ENCODE measurements at places on chromosomes 5 and 9. TPM values are rescaled to one million over a fixed set of nuclear protein-coding genes. Genes with fewer than 3 reads are reported as not detected.

OBP2B gene
- not detected for polyA plus RNA-seq

- H3K27ac ChIP-seq: no peak overlapping the region
- H3K36me3 ChIP-seq: peaks cover 26% of the 10 kb centered on the region
- H3K27me3 ChIP-seq: no peaks in the 10 kb centered on the region
- H3K4me1 ChIP-seq: peaks cover 20% of the 10 kb centered on the region
Measured at GRCh38 chr9:715743-716400, 125.6 kb upstream of the DMRT1 start.

GRCh38 chr5:43230707-43231106, 38.7 kb downstream of the NIM1K start:
- H3K36me3 ChIP-seq: no peaks in the 10 kb centered on the region
- peaks cover 4% of the 10 kb centered on the region for H3K27me3 ChIP-seq
- no peak overlapping the region for H3K27ac ChIP-seq
- no peak for DNase-seq
- no peaks in the 10 kb centered on the region for H3K4me1 ChIP-seq
- H3K4me3 ChIP-seq: no peak overlapping the region

- H3K4me1 ChIP-seq: peaks cover 14% of the 10 kb centered on the region
- no peak overlapping the region for H3K27ac ChIP-seq
- no peak overlapping the region for H3K4me3 ChIP-seq
Measured at GRCh38 chr5:61463596-61463995, 131.5 kb downstream of the ZSWIM6 start.

GRCh38 chr9:34282096-34282495, 47.0 kb downstream of the KIF24 start:
- peak; percentile 12 for DNase-seq
- H3K36me3 ChIP-seq: no peaks in the 10 kb centered on the region
- no peaks in the 10 kb centered on the region for H3K27me3 ChIP-seq
- peaks cover 1% of the 10 kb centered on the region for H3K4me1 ChIP-seq
- no peak overlapping the region for H3K27ac ChIP-seq

GRCh38 chr9:127915801-127916719, 781 bp downstream of the ST6GALNAC4 start:
- peak overlapping the region; percentile 68 for H3K27ac ChIP-seq
- peaks cover 27% of the 10 kb centered on the region for H3K4me1 ChIP-seq
- no peaks in the 10 kb centered on the region for H3K27me3 ChIP-seq
- peaks cover 16% of the 10 kb centered on the region for H3K36me3 ChIP-seq

GRCh38 chr5:14450018-14450524, 131.5 kb upstream of the OTULINL start:
- peaks cover 39% of the 10 kb centered on the region for H3K4me1 ChIP-seq
- H3K27me3 ChIP-seq: no peaks in the 10 kb centered on the region
- peak; percentile 92 for DNase-seq
- H3K27ac ChIP-seq: peak overlapping the region; percentile 61

GRCh38 chr5:177593511-177593910, 1.5 kb downstream of the TMED9 start:
- H3K27ac ChIP-seq: no peak overlapping the region
- peaks cover 3% of the 10 kb centered on the region for H3K4me1 ChIP-seq
- H3K27me3 ChIP-seq: no peaks in the 10 kb centered on the region
- no peak overlapping the region for H3K4me3 ChIP-seq
- peaks cover 35% of the 10 kb centered on the region for H3K36me3 ChIP-seq

GOLM1 gene
- 46.0 TPM for polyA plus RNA-seq

GRCh38 chr9:16044579-16044881, 491.7 kb downstream of the CCDC171 start:
- no peaks in the 10 kb centered on the region for H3K36me3 ChIP-seq
- H3K4me3 ChIP-seq: no peak overlapping the region
- peak; percentile 75 for DNase-seq
- H3K27ac ChIP-seq: peak overlapping the region; percentile 68
- H3K4me1 ChIP-seq: peaks cover 25% of the 10 kb centered on the region
- H3K27me3 ChIP-seq: no peaks in the 10 kb centered on the region

GRCh38 chr5:153565822-153566221, 75.4 kb downstream of the GRIA1 start:
- H3K27ac ChIP-seq: no peak overlapping the region
- no peaks in the 10 kb centered on the region for H3K36me3 ChIP-seq
- peaks cover 9% of the 10 kb centered on the region for H3K4me1 ChIP-seq
- DNase-seq: peak; percentile 76

GRCh38 chr9:5577225-5577624, 51.7 kb upstream of the RIC1 start:
- H3K4me1 ChIP-seq: no peaks in the 10 kb centered on the region
- no peak overlapping the region for H3K27ac ChIP-seq
- H3K36me3 ChIP-seq: 0 out of 2 replicates have a peak, but pooled peaks cover 1% of the 10 kb centered on the region
- DNase-seq: no peak
- H3K27me3 ChIP-seq: no peaks in the 10 kb centered on the region
- no peak overlapping the region for H3K4me3 ChIP-seq

DNA sequence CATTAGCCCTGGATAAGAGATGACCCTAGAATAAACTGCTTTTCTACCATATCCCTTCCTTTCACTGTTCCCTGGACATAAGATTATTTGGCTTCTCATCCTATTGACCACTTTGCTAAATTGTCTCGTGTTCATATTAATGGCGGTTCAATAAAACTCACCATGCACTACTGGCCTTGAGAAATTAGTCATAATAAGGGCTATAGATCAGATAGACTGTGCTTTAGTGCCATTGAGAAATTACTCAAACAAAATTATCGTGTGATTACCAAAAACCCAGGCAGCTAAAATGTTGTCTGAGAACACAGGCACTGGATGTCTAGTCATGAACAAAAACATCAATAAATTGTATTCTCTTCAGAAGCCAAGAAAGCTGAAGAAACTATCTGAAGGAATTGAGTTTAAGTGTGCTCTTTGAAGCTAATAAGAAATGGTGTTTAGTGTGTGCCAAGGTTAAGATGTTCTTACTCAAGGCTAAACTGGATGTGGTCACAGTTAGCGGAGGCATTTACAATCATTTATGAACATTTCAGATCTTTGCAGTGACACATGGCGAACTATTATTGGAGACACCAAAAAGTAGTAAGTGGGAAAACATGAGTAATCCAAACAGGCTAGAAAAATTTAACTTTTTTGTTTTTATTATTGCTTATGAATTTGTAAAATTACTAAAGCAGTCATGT, 460.4 kb upstream of the RORB start:
- no peaks in the 10 kb centered on the region for H3K36me3 ChIP-seq
- H3K27ac ChIP-seq: no peak overlapping the region
- H3K27me3 ChIP-seq: no peaks in the 10 kb centered on the region
- H3K4me3 ChIP-seq: no peak overlapping the region

DNA sequence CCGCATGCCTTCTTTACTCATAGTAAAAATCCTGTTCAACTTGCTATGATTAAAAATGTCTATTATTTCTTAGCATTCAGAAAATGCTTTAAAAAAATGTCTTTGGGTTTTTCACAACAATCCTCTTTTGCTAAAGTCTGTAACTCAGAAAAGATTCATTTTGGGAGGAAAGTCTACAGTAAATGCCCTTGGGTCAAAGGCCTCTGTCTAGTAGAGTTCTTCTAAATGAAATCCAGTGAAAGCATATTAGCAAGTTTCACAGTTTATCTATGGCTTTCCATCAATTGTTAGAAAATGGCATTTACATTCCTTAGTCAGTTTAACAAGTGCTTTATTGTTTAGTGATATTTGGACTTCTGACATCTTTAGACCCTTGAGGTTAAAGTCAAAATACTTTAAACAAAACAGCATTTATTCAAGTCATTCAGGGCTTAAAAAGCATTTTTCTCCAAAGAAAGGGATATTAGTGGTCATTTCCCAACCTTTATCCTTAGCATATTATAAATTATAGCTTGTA, 137.1 kb upstream of the TARS1 start:
- no peak overlapping the region for H3K27ac ChIP-seq
- H3K4me3 ChIP-seq: no peak overlapping the region
- no peak for DNase-seq

FAM151B gene
- 1.0 TPM for polyA plus RNA-seq

- no peaks in the 10 kb centered on the region for H3K36me3 ChIP-seq
- H3K4me3 ChIP-seq: no peak overlapping the region
- H3K27ac ChIP-seq: no peak overlapping the region
Measured at GRCh38 chr5:97888439-97888838, 705.4 kb upstream of the RIOK2 start.

- H3K4me1 ChIP-seq: no peaks in the 10 kb centered on the region
- peaks cover 14% of the 10 kb centered on the region for H3K27me3 ChIP-seq
- no peak overlapping the region for H3K4me3 ChIP-seq
Measured at GRCh38 chr5:72013766-72014624, 93.3 kb upstream of the MAP1B start.

GRCh38 chr5:159208514-159209437, 577 bp downstream of the RNF145 start:
- H3K36me3 ChIP-seq: no peaks in the 10 kb centered on the region
- peak overlapping the region; percentile 100 for H3K27ac ChIP-seq
- peak overlapping the region; percentile 83 for H3K4me3 ChIP-seq

- H3K4me3 ChIP-seq: no peak overlapping the region
- H3K4me1 ChIP-seq: no peaks in the 10 kb centered on the region
- no peak for DNase-seq
- H3K27me3 ChIP-seq: peaks cover 14% of the 10 kb centered on the region
- H3K36me3 ChIP-seq: no peaks in the 10 kb centered on the region
- no peak overlapping the region for H3K27ac ChIP-seq
Measured at GRCh38 chr9:135707252-135708138, 5.5 kb downstream of the KCNT1 start.

DNA sequence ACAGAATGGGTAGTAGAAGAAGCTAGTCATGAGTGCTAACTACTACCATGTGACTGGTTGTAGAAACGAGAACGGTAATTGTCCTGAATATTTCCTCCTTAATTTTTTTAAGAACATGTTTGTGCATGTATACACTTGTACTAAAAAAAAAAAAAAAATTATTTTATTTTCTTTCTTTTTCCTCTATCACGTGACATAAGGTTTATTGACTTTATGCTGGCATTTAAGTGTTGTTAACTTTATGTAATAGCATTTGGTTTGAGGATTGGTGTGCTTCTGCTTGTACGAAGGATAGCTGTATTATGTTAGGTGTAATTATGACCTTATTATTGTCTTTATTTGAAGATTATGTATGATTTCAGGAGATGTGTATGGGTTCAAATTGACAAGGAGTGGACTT, 349.1 kb upstream of the PTPRD start:
- H3K27me3 ChIP-seq: no peaks in the 10 kb centered on the region
- no peaks in the 10 kb centered on the region for H3K4me1 ChIP-seq
- DNase-seq: no peak
- H3K27ac ChIP-seq: no peak overlapping the region

- H3K36me3 ChIP-seq: peaks cover 45% of the 10 kb centered on the region
Measured at GRCh38 chr9:128529191-128529590, 23.2 kb upstream of the SPTAN1 start.

Data from IMR-90 (cell line).